ENCODE measurements at places on chromosomes 6 and 20.

GRCh38 chr20:52964131-52964530 is 8.0 kb upstream of the TSHZ2 start:
- ATAC-seq = no peak

DNA sequence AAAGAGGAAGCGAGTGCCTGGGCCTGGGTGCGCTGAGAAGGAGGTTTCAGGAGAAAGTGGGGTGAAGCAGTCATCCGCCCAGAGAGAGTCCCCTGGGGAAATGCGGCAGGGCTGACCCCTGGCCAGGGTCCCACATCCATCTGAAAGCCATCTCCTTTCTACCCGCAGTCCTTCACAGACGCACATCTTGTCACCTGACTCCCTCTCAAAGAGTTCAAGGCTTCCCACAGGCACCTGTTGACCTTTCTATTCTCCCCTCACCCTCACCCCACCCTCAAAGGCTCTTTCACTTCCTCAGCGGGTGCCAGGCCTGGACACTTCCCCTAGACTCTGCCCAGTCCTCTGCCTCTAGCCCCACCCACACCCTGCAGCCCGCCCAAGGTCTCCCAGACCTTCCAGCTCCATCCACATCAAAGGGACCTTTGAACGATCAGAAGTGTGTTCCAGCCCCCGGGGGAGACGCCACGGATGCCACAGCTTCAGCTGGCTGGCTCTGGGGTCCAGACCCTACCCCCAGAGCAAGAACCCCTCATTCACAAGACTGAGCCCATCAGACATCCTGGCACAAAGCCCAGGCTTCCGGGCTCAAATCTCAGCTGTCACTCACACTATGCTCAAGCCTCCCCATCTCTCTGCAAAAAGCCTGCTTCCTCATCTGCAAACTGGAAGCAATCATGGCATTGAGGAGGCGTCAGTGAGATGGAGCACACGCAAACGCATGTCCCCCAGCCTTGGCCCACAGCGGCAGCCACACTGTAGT is 2.1 kb downstream of the CTSZ start:
- ATAC-seq = peak; percentile 37

GRCh38 chr6:144665932-144666450 is 380.9 kb downstream of the UTRN start:
- no peak for ATAC-seq

DNA sequence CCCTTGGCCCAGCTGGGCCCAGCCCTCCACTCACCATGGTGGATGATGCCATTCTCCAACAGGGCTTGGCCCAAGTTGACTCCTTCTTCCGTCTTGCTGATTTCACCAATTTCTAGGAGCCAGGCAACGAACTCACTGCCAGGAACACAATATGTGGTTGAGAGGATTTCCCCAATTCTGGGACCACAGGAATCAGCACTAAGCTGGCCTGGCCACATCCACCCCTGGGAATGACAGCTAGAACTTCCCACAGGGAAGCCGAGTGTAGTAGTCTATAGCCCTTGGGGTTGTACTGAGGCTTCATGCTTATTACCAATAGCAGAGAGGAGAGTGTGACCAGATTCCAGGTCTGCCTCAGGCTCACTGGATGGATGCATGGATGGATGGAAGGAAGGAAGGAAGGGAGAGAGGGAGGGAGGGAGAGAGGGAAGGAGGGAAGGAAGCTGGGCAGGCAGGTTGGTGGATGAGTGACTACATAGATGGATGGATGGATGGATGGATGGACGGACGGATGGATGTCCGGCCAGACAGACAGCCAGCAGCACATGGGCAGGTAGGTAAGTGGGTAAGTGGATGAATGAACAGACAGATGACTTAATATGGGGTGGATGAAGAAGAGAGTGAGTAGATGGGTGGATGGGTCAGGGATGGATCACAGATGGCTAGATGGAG is 146.5 kb downstream of the PREX1 start:
- ATAC-seq = no peak

- ATAC-seq = no peak
Measured at GRCh38 chr6:147933224-147933623, 409.4 kb upstream of the SASH1 start.

DNA sequence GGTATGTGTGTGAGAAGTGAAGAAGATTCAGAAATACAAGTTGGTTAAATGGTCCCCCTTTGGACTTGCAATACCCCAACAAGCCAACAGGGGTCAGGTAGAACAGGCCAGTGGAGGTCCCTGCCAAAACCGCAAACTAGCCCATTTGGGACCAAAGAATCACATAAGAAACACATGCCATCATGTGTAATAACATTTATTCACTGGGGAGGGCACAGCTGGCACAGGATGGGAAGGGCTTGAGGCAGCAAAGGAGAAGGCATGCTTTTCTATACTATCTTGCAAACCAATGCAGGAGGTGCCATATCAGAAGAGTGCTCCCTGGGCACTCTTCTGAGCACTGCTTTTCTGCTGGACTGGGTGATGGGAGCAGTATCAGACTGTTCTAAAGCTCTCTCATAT is 116.1 kb upstream of the TRAF3IP2 start:
- ATAC-seq = peak; percentile 20

- no peak for ATAC-seq
Measured at GRCh38 chr20:17479063-17479657, 52.0 kb downstream of the BFSP1 start.

GRCh38 chr6:24524805-24525204 is 30.0 kb downstream of the ALDH5A1 start:
- ATAC-seq = no peak

- ATAC-seq = no peak
Measured at GRCh38 chr6:149440735-149441671, 40.9 kb downstream of the SUMO4 start.

GRCh38 chr20:2244993-2245392 is 50.8 kb upstream of the TGM3 start:
- no peak for ATAC-seq

- peak; percentile 51 for ATAC-seq
Measured at GRCh38 chr6:142867355-142867801, 77.6 kb downstream of the HIVEP2 start.

DNA sequence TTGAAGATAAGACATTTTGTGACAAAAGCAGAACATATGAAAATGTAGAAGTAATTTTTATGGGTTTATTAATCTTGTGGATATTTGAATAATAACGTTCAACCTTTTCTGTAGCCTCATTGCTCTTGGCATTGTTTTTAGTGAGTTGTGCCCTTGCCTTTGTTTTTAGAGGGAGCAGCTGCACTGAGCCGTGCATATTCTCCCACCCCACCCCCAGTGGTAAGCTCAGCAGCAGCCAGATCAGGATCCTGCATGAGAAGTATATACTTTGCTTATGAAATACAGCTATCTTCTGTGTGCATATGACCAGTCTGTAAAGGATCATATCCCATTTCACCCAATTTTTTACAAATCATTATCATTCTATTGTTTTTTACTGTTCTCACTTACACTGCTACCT is 184.2 kb downstream of the COL9A1 start:
- ATAC-seq = no peak

- no peak for ATAC-seq
Measured at GRCh38 chr6:136371959-136372358, 82.3 kb upstream of the BCLAF1 start.

DNA sequence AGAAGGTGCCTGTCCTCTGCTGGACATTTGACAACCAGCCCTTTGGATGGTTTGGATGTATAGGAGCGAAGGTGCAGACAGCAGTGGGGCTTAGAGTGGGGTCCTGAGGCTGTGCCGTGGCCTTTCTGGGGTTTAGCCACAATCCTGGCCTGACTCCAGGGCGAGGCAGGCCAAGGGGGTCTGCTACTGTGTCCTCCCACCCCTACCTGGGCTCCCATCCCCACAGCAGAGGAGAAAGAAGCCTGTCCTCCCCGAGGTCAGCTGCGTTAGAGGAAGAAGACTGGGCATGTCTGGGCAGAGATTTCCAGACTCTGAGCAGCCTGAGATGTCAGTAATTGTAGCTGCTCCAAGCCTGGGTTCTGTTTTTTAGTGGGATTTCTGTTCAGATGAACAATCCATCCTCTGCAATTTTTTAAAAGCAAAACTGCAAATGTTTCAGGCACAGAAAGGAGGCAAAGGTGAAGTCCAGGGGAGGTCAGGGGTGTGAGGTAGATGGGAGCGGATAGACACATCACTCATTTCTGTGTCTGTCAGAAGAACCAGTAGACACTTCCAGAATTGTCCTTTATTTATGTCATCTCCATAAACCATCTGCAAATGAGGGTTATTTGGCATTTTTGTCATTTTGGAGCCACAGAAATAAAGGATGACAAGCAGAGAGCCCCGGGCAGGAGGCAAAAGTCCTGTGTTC is 1.3 kb upstream of the CDKN1A start:
- ATAC-seq = no peak

- no peak for ATAC-seq
Measured at GRCh38 chr6:111119571-111120329, 32.4 kb downstream of the SLC16A10 start.

DNA sequence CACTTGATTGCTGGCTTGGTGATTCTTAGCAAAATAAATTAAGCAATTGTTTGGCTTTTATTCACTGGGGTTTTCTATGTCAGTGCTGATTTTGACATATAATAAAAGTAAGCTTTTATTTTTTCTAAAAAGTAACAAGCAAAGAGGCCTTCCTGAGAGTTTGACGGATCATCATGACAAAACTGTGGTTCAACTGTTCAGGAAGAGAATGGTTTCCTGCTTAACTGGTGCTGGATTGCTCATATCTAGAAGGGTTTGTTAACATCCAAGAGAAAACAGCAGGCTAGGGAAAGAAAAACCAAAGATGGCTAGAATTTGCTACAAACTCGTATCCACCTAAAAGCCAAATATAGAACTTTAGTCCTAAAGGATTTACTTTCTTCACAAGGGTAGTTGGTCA is 21.2 kb downstream of the SERPINB1 start:
- no peak for ATAC-seq

GRCh38 chr6:45388328-45388727 is 10.6 kb upstream of the SUPT3H start:
- ATAC-seq = no peak

DNA sequence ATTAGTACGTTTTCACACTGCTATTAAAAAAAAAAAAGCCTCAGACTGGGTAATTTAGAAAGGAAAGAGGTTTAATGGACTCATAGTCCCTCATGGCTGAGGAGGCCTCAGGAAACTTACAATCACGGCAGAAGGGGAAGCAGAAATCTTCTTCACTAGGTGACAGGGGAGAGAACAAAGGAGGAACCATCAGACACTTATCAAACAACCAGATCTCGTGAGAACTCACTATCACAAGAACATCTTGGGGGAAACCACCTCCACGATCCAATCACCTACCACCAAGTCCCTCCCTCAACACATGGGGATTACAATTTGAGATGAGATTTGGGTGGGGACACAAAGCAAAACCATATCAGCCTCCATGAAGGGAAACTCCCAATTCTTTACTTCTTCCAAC is 85.2 kb upstream of the MAFB start:
- no peak for ATAC-seq

DNA sequence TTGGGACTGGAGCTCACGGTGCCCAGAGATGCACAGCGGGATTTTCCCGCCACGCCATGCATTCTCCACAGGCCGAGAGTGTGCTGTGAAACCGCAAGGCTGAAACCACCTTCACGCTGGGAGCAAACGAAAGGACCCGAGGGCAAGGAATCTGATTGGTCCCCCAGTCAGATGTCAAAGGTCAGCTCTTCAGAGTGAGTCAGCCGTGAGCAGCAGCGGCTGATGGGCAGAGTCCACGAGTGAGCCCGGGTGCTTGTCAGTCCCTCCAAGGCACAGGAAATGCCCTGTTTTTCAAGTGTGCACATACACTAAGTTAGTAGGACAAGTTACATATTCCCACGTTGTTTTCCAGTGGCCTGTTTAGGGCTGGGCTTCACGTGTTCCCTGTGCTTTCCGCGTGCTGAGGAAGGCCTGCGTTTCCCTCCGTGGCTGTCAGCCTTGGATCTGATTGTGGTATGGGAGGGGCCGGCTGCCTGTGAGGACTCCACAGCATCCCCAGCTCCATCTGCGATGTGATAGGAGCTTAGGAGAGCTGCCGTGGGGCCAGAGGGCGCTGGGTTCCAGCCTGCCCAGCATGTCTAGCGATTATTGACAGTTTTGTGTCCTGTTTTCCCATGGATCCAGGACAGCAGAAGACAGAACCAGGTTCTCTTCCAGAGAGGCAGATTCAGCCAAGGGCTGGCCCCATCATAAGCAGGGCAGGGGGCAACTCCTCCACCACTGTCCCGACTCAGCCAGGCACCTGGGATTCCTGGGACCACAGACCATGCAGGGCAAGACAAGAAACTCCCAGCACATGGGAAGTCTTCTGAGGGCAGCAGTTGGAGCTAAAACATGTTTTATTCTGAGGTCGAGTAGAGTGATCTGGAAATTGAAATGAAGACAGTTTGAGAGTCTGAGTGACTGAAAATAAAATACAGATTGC is 38.2 kb upstream of the FRMD1 start:
- ATAC-seq = no peak

GRCh38 chr6:21664314-21665109 is 71.0 kb downstream of the SOX4 start:
- peak; percentile 49 for ATAC-seq

DNA sequence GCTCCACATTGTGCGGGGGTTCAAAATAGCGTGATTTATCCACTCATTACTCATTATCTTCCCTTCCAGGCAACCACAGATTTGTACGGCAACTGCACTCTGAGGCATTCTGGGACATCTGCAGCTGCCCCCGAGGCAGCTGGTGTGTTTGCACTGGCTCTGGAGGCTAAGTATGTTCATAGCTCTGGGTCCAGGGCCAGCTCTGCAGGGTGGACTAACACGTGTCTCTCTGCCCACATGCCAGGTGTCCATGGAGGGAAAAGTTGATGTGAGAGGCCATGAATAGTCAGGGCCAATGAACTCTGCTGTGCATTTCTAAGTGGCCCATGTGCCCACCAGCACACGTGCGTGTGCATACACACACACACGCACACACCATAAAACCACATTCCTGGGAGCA is 74.9 kb downstream of the BFSP1 start:
- ATAC-seq = no peak

DNA sequence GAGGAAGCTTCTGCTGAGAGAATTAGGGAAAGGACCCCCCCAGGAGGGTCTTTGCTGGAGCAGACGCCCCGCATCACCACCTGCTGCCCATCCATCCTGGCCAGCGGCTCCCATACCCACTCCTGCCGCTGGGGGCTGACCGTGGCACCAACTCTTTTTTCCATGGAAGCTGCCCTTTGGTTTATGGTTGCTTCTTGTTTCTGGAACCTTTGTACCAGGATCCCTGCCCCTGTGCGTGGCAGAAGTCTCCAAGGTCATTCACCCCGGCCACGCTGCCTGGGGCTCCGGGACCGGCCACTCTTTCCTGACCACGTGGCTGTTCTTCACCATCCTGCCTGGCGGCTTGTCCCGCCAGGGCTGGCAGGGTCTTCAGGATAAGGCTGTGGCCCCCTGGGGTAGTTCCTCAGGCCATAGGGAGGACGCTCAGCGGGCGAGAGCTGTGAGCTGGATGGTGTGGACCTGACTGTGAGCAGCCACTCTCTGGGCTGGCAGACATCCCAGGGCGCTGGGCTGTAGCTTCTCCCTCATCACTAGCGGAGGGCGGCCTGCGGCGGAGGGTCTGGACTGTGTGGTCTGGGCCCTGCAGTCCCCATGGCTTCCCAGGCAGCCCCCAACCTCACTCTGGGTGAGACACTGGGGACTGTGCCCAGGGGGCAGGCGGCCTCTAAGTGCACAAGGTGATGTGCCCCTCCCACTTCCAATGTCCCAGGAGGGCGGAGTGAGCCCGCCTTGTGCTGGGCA is 22.8 kb upstream of the RBBP8NL start:
- ATAC-seq = no peak

- no peak for ATAC-seq
Measured at GRCh38 chr6:90907931-90908655, 321.2 kb upstream of the MAP3K7 start.

Data from gastroesophageal sphincter (tissue), 4 donors.